HTR-8/SVneo (cell line): ENCODE measurements at places on chromosomes 6 and 20.
A peak's percentile ranks its signal among the peaks of the same experiment; 100 is the strongest.

DNA sequence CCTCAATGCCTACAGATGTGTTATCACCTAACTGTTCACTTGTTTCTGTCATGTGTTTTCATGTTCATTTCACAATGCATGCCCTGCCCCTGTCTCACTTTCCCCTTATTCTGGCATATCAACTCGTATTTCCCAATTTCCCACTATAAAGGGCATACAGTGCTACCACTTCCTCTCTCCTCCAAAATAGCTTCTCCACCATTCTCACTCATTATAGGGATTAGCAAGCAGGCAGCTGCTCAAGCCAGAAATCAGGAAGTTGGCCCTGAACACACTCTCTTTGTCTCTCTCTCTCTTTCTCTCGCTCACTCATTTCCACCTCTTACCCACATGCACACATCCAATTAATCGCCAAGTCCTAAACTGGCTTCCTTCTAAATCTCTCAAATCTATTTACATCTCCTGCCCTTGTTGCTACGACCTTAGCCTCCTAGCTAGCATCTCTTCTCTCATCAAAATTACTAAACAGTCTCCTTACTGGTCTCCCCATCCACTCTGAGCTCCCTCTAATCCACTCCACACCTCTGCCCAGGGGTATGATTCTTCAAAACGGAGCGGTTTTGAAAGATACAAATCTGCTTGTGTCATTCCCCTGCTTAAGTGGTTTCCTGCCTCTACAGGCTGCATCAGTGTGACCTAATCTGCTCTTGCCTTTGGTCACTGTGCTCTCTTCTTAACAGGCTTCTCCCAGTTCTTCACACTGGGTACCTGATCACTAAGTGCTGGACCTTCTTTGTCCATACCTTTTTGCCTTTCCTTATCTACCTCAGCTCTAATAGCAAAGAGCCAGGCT lies 196.2 kb downstream of the BTBD9 start:
- no peak for DNase-seq

DNA sequence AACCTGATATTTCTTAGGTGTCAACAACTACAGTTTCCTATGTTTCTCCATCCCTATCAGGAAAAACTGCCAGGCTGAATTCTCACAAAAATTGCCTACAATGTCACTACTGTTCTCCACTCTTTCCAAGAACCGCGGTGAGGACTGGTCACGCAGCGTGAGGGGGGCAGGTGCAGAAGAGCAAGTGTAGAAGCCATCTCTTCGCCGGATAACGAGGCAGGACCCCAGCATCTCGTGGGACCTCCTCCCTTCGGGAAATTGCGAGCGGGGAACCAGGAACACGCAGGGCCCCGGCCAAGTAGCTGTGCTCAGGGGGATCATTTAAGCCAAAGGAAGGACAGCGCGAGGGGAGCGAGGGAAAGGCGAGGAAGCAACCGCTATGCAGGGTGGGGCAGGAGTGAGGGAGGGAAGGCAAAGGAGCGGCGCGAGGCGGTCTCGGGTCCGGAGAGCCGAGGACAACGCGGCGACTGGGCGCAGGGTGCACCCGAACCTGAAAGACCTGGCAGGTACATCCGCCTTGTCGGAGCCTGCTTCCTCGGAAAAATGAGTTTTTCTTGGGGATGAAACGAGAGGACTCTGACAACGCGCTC lies 559 bp downstream of the APMAP start:
- DNase-seq = peak; percentile 17

DNA sequence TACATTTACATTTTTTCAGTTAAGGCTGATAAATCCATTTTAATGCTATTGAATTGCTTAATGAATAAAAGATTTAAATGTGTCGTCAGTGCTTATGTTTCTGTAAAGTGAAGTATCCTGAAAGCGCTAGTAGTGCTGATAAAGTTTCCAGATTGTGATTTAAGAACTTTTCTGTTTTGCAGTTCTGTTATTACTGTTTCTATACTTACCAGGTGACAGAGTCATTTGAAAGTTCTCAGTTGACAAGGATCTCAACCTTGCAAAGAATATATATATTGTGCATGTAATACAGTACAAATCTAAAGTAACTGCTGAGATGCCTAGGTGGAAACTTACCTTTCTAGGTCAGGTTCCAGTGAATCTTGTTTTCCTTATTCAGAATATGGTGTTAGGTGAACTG lies 201.8 kb downstream of the ARID1B start:
- no peak for DNase-seq

DNA sequence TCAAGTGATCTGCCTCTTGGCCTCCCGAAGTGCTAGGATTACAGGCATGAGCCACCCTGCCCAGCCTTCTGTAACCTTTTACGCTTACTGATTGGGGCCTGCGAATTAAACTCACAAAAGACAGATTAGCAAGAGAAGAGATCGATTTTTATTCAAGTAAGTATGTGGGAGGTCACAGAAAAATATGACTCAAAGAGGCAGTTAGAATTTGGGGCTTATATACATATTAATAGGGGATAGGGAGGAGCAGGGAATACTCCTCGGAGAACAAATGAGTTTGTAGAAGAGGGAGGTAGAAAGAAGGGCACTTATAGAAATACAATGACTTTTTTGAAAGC lies 78.9 kb downstream of the CD24 start:
- DNase-seq = no peak

GRCh38 chr20:1803061-1803931 lies 91.9 kb upstream of the SIRPA start:
- no peak for DNase-seq

DNA sequence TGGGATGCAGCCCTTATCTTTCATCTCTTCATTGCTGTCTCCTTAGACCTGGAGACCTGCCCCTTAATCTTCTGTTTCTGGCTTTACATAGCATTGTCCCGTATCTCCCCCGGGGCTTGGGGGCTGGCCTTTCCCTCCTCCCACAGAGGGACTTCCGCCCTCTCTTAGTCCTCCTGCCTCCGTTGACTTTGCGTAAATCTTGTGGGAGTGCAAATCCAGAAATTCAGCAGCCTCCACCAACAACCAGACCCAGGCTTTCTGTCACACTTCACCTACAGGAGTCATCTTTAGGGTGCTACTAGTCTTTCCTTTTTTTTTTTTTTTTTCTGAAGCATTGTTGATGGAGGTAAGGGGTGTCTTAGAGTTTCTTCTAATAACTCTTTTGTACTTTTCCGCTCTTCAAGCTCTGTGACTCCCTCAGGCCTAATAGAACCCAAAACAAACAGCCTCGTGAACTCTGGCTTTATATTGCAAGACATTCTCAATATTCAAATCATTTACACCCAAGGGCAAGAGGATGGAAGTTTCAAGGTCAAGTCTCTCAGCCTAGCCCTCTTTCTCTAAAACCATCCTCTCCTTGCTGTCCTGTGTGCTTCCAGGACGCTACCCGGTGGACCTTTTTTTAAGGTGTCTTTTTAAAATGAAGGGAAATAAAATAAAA lies 66.2 kb downstream of the RREB1 start:
- no peak for DNase-seq
